ENCODE measurements at places on chromosomes 6 and 20.
A peak's percentile ranks its signal among the peaks of the same experiment; 100 is the strongest.

- DNase-seq: no peak
Observed at GRCh38 chr6:14165091-14165490, 47.5 kb downstream of the CD83 start.

GRCh38 chr20:50284811-50285375 is 94.3 kb downstream of the CEBPB start:
- DNase-seq: no peak

- DNase-seq: no peak
Observed at GRCh38 chr6:150981669-150982068, 116.2 kb downstream of the MTHFD1L start.

- DNase-seq: no peak
Observed at GRCh38 chr6:151380848-151381205, 10.5 kb downstream of the ZBTB2 start.

DNA sequence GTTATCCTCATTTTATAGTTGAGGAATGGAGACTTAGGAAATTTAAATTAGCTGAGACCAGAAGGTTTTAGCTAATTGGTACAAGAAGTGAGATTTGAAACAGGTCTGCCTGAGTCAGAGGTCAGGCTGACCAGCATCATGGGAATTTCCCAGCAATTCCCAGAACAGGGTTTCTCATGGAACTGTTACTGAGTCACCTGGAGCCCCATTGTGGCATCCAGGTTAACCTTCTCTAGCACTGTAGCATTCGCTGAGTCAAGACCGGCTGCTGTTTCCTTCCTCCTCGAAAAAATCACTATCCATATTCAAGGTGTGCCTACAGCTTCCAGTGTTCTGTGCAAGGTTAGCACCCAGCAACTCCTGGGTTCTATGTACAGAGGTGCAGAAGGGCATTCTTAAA is 238.0 kb upstream of the MAN1A1 start:
- DNase-seq: no peak

DNA sequence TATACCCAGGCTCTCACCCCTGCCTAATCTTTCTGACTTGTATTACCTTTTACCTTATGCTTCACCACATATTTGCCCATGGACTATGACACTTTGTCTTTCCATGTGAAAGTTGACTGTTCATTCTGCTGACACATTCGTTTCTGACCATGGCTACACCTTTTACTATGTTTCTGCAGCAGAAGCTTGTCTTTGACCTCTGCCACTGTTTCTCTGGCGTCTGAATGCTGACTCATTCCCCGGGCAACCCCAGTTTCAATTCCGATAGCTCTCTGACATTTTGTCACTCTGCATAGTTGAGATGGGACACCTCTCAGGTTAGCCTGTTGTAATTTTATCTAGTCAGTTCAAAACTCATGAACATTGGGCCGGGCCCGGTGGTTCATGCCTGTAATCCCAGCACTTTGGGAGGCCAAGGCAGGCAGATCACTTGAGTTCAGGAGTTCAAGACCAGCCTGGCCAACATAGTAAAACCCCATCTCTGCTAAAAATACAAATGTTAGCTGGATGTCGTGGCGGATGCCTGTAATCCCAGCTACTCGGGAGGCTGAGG is 50.7 kb downstream of the SLC26A8 start:
- DNase-seq: no peak

- no peak for DNase-seq
Observed at GRCh38 chr6:43393602-43394001, 24.2 kb upstream of the ZNF318 start.

GRCh38 chr20:38164069-38164468 is 1.0 kb downstream of the TGM2 start:
- DNase-seq: no peak

- no peak for DNase-seq
Observed at GRCh38 chr6:3913077-3913957, 64.1 kb downstream of the FAM50B start.

DNA sequence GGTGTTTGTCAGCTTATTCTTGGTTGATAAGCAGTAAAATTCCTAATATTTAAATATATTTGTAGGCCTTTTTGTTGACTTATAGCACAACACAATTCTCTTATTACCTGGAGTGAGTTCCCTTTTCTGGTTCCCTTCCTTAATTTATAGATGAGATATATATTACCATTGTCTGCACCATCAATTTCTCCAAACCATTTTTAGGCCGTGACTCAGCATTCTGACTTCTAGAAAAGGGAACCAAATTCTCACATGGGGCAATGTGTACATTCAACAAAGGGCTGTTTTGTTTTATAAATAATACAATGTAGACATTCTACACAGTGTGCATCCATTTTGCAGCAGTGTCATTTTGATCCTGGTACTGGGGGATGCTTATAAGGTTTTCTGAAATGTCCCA is 52.8 kb downstream of the NCOA7 start:
- no peak for DNase-seq

DNA sequence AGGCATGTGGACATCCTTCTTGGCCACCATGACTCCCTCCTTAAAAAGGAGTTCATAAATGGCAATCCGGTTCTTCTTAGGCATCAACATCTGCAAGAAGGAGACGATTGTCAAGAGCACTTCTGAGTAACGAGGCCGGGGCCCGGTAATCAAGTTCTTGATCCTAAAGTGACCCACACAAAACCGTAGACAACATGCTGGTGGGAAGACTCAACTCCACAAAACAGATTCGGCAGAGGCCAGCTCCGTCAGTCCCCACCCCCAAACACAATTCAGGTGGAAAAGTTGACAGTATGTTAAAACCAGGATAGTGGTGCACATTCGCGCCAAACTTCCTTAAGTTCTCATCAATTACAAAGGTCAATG is 754 bp downstream of the RPS10 start:
- DNase-seq: no peak

GRCh38 chr20:33280000-33280680 is 2.9 kb upstream of the BPIFB1 start:
- DNase-seq: no peak

- DNase-seq: no peak
Observed at GRCh38 chr6:3804964-3805363, 44.2 kb upstream of the FAM50B start.

DNA sequence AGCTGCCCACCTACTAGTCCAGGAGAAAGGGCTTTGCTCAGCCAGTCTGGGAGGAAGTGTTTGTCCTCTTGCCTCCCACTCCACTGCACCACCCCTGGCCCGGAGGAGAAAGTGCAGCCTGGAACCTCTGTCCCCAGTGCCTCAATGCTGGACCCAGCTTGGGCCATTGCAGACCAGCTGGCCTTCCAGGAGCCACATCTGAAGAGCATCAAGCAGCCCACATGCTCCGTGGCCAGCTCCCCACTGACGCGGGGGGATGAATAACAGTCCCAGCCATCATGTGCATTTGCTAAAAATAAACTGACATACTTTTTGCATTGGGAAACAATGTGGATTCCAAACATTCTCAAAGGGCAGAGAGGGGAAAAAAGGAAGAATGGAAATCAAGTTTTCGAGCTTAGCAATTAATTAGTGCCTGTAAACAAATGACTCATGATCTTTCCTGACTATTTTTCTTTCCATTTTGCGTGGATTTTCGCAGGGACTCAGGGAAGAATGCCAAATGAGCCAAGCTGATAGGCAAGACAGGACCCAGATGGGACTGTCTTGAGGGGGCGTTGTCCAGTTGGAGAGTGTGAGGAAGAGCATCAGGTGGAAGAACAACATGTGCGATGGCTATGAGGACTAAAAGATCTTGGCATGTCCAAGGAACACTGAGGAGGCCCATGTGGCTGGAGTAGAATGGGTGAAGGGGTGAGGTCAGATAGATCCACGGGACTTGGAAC is 34.1 kb downstream of the CEBPB start:
- peak; percentile 35 for DNase-seq

- no peak for DNase-seq
Observed at GRCh38 chr6:106473812-106474211, 113.3 kb downstream of the CRYBG1 start.
